MCF 10A (cell line): ENCODE measurements at places on chromosomes 4 and X.

GRCh38 chr4:23956601-23957364 is 66.9 kb upstream of the PPARGC1A start:
- no peak for DNase-seq

- no peak for DNase-seq
These were observed 1.2 kb downstream of the EIF1AX start for GRCh38 chrX:20140420-20140819.

DNA sequence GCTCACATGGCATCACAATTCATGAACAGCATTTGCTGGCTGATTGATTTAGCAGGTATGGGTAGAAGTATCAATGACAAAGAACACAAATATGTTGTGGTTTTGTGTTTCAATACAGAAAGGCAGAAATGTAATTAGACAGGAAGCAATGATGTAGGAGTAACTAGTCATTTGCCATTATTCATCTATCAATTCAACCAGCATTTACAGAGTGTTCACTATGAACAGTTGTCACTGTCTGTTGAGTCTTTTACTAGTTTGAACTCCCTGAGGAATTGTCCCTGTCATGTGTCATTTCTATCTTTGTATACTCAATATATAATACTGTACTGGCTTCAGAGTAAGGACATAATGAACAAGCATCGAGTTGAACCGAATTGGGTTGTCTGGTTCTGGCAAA is 51.5 kb upstream of the ARHGAP24 start:
- DNase-seq, result no peak

DNA sequence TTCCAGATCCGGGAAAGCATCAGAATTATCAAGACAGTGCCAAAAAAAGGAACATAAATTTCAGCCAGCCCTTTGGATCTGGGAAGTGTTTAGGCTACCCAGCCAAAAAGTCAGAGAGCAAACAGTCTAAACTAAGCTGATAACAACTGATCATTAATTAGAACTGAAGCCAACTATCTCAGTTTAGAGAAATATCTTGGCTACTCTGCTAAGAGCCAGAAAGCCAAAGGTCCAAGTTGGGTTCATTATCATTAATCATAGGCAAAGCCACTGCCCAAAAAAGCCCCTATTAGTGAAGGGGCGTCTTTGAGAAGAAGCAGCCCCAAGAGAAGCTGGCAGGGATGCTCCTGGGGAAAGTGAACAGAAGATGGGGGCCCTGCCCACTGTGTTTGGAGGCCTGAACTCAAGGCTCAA is 37.0 kb upstream of the SHISA3 start:
- DNase-seq, result no peak

- DNase-seq, result no peak
These were observed 110.6 kb downstream of the NEXMIF start for GRCh38 chrX:74814681-74815080.
